CD14-positive monocyte (primary cell): ENCODE measurements at places on chromosomes 6 and 20. TPM values are rescaled to one million over a fixed set of nuclear protein-coding genes. Genes with fewer than 3 reads are reported as not detected.

CDS2 gene
- polyA plus RNA-seq: 54.4 TPM

EYA2 gene
- 0.04 TPM in 1 of 2 replicates, not detected in the other for polyA plus RNA-seq

- DNase-seq: no peak
Measured at GRCh38 chr6:130760006-130760405, 67.2 kb upstream of the SMLR1 start.

DNA sequence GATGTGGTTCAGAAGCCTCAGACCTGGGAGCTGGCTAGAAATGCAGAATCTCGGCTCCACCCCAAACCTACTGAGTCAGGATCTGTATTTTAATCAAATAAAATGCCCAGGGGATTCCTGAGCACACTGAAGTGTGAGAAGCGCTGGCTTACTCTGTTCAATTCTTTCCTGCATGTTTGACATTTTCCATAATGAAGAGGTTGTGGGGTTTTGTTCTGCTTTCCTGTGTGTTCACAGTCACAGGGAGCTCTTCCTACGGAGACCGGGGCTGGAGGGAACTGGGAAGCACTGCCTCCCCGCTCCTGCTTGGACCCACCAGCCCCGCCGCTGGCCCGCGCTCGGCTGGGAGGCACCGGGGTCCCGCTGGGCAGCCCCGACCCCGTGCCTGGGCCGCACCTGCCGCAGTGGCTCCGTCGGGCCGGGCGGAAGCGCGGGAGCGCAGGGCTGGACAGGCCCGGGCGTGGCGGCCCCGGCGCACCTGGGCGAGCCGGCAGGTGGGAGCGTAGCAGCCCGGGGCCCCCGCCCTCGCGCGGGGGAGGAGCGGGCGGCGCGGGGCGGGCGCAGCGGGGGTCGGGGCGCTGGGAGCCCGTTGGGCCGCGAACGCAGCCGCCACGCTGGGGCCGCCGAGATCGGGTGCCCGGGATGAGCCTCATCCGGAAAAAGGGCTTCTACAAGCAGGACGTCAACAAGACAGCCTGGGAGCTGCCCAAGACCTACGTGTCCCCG, at the start of gene MAPK13:
Gene MAPK13, plus strand, starts transcription at position 573 of the 726 bp plus-strand sequence. Its CDS starts 70 bp downstream, at position 643.
- DNase-seq: peak; percentile 44
